ENCODE measurements at places on chromosomes 6 and 20.

GRCh38 chr6:45118754-45119153, 209.4 kb upstream of the RUNX2 start:
- DNase-seq: no peak

DNA sequence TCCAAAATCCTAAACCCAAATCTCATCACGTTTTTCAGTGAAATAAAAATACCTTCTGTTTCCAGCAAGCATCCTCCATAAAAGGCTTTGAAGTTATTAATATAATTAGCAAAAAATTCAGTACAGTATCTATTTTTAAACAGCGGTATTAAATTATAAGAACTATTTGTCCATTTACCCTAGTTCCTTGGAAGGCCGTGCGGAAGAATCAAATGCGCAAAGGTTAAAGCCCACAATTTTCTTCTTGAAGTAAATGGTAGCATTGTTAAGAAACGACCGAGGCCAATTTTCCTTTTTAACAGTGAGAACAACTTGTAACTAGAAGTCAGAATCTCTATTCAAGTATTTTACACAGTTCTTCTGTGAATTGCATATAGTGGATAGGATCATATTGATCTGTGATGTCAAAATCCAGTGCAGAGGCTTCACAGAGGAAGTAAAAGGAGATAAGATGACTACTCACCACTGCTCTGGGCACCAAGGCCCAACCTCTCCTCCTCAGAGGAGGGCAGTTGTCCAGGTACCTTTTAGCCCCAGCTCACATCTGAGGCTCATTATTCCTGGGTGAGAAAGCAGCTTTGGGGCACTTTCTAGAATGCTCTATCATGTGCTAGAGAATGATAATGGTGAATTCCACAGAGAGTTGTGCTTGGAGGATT, 36.3 kb downstream of the TNFAIP3 start:
- no peak for DNase-seq

GRCh38 chr6:115750946-115751345, 309.7 kb downstream of the FRK start:
- DNase-seq: no peak

- no peak for DNase-seq
These were observed 50.0 kb downstream of the BPIFB1 start for GRCh38 chr20:33332905-33333456.

DNA sequence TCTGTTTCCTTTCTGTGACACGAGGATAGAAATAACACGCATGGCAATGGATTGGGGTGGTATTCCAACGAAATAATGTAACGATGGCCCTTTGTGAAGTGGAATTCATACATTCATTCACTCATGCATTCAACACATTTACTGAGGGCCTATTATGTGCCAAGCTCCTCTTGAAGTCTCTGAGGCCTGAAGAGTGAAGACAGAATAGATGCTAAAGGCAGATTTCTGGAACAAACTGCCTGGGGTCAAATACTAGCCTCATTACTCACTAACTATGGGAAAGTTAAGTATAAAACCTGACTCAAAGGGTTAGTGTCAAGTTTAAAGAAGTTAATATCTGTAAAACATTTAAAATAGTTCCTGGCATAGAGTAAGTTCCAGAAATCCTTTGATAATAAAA, 279.6 kb upstream of the SULF2 start:
- DNase-seq: no peak

- no peak for DNase-seq
These were observed 67.3 kb downstream of the ADTRP start for GRCh38 chr6:11711003-11711983.

GRCh38 chr6:29486577-29486976, 1.2 kb downstream of the MAS1L start:
- DNase-seq: no peak

DNA sequence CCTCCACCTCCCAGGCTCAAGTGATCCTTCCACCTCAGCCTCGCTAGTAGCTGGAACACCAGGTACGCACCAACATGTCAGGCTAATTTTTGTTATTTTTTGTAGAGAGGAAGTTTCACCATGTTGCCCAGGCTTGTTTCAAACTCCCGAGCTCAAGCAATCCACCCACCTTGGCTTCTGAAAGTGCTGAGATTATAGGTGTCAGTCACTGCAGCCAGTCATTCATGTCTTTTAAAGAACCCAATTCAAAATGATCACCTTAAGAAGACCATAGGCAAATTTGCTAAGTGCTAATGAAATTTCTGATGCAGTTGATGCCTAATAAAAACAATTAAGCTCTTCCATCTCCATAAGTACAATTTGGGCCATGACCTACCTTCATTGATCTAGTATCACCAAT, 2.6 kb upstream of the VNN2 start:
- no peak for DNase-seq

DNA sequence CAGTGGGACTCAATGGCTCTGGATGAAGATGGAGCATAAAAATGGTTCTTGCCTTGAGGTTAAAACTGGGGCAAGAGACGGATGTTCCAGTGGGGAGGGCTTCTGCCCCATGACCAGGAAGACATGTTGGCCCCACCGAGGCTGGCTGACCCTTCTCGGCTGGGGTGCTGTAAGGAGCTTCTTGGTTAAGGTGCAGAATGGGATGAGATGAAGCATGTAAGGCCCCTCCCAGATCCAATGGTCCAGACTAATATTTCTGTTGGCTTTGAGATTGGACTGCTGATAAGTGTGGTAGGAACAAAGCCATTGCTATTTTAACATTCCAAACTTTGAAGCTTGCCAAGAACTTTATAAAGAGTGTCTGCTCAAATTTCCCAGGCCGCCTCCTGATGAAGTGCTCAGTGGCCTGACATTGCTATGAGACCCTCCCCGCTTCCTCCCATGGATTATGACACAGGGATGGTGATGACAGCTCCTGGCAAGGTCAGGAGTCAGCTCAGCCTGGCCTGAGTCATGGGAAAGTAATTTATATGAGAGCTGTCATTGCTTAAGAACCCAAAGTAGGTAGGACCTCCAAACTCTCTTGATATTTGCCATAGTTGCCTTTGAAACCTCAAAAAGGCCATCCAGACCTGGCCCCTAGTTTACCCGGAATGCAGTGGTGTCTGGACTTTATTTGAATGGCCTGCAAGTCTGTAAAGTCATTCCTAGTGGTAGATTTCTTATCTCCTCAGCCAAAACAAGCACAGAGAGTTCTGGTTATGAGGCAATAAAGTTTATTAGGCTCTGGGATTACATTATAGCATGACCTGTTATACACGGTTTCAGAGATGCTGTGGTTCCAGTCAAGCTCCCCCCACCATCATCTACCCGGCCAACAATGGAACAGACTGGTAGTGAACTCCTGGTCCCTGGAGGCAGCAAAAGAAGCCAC, 55.2 kb downstream of the TGM2 start:
- DNase-seq: no peak

- DNase-seq: no peak
These were observed 184.2 kb upstream of the SPTLC3 start for GRCh38 chr20:12824328-12825225.

DNA sequence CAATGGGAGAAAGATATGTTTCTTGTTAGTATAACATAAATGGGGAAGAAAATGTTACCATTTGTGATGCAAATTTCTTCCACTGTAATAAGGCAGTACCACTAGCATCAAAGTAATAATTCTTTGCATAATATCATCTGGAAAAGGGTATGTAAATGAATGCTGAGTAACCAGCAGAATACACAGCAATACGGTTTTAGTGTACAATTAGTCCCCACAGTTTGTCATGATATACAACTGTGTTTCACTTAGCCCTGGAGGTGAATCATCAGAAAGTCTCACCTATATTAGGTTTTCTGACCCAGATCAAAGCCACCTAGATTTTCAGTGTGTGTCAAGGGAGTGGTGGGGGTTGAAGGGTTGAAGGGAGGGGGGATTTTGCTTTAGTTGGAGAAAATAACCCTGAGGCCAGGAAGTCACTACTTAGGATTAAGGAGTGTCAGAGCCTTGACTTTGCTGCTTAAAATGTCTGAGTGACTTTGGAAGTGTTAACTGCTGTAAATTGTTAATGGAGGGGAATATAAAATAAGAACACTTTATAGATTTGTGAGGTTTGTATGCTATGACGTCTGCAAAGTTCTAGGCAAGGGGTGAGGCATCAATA, 8.6 kb upstream of the MEI4 start:
- no peak for DNase-seq

DNA sequence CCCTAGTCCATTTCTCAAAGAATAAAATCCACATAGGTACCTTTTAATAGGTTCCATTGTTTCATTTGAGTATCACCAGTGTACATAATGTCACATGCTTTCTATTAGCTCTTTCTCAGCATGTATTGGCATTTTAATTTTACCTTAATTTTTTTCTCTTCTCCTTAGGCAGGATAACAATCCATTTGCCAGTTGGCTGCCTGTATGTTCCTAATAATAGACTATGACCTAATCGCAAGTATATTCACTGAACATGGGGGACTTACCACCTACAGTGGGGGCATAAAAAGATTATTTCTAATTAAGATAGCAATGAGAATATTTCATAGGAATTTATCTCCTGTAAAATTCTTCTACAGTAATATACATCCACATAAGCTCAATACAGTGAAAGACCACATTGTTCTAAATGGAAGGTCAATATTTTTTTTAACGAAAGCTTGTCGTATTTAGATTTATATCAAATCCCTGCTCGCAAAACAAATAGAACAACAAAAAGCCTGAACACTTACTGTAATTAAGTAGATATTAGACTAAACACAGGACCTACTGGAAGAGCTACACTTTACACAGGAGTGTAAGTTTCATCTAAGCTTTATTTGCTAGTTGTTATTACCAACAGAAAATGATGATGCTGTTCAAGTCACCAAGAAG, 76.4 kb downstream of the OGFRL1 start:
- no peak for DNase-seq

DNA sequence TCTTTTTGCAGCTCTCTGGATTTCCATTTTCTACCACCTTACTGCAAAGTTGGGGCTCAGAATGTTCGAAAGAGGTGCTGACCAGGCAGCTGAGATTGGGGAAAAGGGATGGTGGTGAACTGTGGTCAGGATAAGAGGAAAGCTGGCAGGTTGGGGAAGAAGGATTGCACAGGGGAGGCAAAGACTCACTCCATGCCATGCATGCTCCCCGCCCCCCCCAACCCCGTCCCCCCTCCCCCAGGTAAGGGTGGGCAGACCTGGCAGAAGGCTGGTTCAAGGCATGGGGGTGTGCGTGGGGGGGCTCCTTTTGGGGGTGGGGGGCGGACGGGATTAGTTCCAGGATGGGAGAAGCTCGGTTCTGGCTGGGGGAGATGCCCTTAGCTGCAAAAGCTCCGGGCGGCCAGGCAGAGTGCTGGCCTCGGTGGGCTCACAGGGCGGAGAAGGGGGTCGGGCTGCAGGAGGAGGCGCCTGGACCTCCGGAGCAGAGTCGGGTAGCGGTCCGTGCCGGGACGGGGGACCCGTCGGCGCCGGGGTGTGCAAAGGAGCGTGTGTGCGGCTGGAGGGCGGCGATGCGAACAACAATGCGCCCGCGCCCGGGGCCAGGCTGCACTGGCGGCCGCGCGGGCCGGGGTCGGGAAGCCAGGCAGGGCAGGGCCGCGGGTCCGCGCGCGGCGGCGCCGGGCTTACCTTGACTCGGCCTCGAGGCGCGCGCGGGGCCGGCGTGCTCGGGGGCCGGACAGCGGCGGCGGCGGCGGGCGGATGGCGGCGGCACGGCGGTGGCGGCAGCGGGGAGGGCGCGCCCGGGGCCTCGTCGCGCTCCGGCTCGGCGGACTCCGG, 880 bp downstream of the ADNP start:
- DNase-seq: no peak

GRCh38 chr6:22141241-22141745, 155.5 kb downstream of the PRL start:
- DNase-seq: no peak

GRCh38 chr6:10369896-10370295, 45.0 kb downstream of the TFAP2A start:
- DNase-seq: no peak
